Naive thymus-derived CD4-positive, alpha-beta T cell (primary cell): ENCODE measurements at places on chromosomes 1 and 21. TPM values are rescaled to one million over a fixed set of nuclear protein-coding genes. Genes with fewer than 3 reads are reported as not detected.

SETD4 gene
- 31.5 TPM for total RNA-seq

DCST1 gene
- total RNA-seq: 0.19 TPM

LCE2A gene
- total RNA-seq: not detected in 2 replicates

ZYG11A gene
- 0.07 TPM for total RNA-seq

CSF1 gene
- total RNA-seq: 125 TPM in 2 replicates

FAM167B gene
- 1.4 TPM for total RNA-seq

INAVA gene
- total RNA-seq: not detected

DNA sequence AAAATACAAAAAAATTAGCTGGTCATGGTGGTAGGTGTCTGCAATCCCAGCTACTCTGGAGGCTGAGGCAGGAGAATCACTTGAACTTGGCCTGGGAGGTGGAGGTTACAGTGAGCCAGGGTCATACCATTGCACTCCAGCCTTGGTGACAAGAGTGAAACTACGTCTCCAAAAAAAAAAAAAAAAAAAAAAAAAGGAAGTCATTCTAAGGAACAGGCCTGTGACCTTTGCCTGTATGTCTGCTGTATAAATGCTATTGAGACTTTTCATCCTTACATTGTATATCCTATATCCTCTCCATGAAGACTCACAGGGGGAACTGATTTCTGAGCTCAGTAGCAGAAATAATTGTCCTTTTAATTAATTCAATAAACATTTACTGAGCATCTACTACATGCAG lies 7.5 kb upstream of the CTPS1 start:
- no peaks in the 10 kb centered on the region for H3K27me3 ChIP-seq
- no peaks in the 10 kb centered on the region for H3K36me3 ChIP-seq
- H3K4me3 ChIP-seq: no peak overlapping the region
- DNase-seq: no peak

DNA sequence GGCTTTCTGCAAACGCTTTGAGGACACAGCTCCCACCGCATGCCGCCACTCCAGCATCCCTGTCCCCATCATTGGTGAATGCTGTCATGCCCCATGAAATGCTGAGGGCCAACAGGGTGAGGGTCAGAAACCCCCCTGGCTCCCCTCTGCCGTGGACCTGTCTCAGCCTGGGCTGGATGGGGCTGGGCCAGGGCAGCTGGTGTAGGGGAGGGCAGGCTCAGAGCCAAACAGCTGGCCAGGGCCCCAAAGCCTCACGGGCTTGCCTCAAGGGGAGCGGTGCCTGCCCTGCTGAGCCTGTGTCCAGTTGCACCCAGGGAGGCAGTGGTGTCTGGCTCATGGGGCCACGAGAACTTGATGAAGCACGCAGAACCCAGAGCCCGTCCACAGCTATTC lies 49.7 kb downstream of the S100B start:
- H3K36me3 ChIP-seq: peaks cover 36% of the 10 kb centered on the region
- no peak for DNase-seq
- peak overlapping the region; percentile 47 for H3K27ac ChIP-seq
- H3K27me3 ChIP-seq: no peaks in the 10 kb centered on the region
- H3K4me1 ChIP-seq: peaks cover 91% of the 10 kb centered on the region

GRCh38 chr1:54105736-54106269 lies 47.0 kb downstream of the CDCP2 start:
- H3K36me3 ChIP-seq: no peaks in the 10 kb centered on the region
- H3K27me3 ChIP-seq: no peaks in the 10 kb centered on the region
- no peak for DNase-seq
- H3K27ac ChIP-seq: no peak overlapping the region

DNA sequence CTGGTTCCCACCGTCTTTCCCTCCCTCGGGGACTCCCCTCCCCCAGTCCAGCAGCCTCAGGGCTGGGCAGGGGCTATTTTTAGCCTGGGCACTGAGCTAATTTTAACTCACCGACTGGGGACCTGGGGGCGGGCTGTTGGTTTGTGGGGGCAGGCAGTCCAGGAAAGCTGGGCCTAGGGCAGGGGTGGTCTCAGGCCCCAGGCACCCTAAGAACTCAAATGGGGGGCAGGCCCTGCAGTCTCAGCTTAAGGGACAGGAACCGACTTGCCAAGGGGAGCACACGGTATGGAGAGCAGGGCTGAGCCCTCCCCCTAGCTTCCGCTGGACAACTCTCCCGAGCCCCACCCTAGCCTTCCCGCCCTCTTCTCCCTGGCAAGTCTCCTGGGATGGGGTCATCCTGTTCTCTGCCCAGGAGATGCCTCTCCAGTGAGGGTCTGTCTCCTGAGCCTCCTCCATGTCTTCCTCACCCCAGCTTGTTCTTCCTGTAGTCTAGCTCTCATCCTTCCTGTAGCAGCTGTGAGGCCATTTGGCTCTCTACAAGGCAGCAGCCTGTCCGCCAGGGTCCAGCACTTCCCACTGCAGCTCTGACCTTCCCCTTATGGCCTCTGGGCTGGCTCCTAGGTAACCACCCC lies 10.1 kb downstream of the MEF2D start:
- H3K36me3 ChIP-seq: no peaks in the 10 kb centered on the region
- H3K27ac ChIP-seq: peak overlapping the region; percentile 59
- no peak overlapping the region for H3K4me3 ChIP-seq
- H3K4me1 ChIP-seq: peaks cover 97% of the 10 kb centered on the region

- no peak overlapping the region for H3K4me3 ChIP-seq
- H3K27me3 ChIP-seq: no peaks in the 10 kb centered on the region
- DNase-seq: no peak
- H3K27ac ChIP-seq: no peak overlapping the region
- H3K36me3 ChIP-seq: no peaks in the 10 kb centered on the region
- H3K4me1 ChIP-seq: no peaks in the 10 kb centered on the region
These were observed 8.6 kb downstream of the COL6A1 start for GRCh38 chr21:45990049-45990711.

- no peaks in the 10 kb centered on the region for H3K36me3 ChIP-seq
- peak overlapping the region; percentile 34 for H3K27ac ChIP-seq
- DNase-seq: no peak
- peaks cover 18% of the 10 kb centered on the region for H3K4me1 ChIP-seq
- H3K4me3 ChIP-seq: no peak overlapping the region
- no peaks in the 10 kb centered on the region for H3K27me3 ChIP-seq
These were observed 38.6 kb downstream of the WASF2 start for GRCh38 chr1:27451343-27451742.

DNA sequence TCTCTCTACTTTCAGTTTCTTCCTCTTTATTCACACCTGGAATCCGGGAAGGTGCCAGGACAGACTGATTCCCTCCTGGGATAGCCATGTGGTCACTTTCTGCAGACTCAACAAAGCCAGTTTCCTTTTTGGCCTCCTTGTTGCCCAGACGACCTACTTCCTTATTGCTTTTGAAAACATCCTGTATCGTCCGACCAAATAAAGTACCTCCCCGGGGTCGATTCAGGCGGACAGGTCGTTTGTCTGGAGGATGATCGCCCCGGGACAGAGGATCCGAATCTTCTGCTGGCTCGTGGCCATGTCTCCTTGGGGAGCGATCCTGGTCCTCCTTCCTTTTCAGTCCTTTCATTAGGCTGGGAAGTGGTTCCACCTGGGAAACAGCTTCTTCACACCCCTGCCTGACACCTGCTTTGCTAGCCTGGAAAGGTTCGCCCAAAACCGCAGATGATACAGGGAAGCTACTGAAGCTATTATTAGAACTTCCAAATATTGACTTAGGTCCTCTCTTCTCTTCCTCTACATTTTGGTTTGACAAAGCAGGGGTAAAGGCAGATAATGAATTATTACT lies 1.2 kb downstream of the MCM3AP start:
- H3K36me3 ChIP-seq: peaks cover 13% of the 10 kb centered on the region
- H3K27me3 ChIP-seq: no peaks in the 10 kb centered on the region
- no peak overlapping the region for H3K4me3 ChIP-seq
- peak overlapping the region; percentile 86 for H3K27ac ChIP-seq
- DNase-seq: no peak

- no peak for DNase-seq
- no peak overlapping the region for H3K27ac ChIP-seq
- H3K4me3 ChIP-seq: no peak overlapping the region
- peaks cover 21% of the 10 kb centered on the region for H3K4me1 ChIP-seq
- H3K36me3 ChIP-seq: no peaks in the 10 kb centered on the region
- H3K27me3 ChIP-seq: no peaks in the 10 kb centered on the region
These were observed 9.2 kb upstream of the C1orf141 start for GRCh38 chr1:67143966-67144365.

- DNase-seq: no peak
- no peak overlapping the region for H3K27ac ChIP-seq
- no peaks in the 10 kb centered on the region for H3K36me3 ChIP-seq
- no peak overlapping the region for H3K4me3 ChIP-seq
- no peaks in the 10 kb centered on the region for H3K4me1 ChIP-seq
These were observed 1542.6 kb downstream of the PLA2G4A start for GRCh38 chr1:188371295-188371806.

DNA sequence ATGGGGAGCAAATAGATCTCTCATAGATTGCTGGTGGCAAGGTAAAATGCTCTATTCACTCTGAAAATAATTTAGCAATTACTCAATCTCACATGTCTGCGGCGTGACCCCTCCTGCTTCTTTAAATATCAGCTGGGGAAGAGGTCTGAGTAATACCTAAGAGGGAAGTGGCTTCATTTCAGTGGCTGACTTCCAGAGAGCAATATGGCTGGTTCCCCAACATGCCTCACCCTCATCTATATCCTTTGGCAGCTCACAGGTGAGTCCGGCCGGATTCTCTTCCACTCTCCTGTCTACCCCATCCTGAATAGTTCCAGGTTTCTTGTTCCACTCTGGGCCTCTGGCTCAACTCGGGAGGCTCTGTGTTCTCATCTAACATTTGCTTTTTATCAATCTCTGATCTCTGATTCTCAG lies at the start of gene SLAMF7:
Gene SLAMF7 (plus strand): TSS at position 150 of the 414 bp plus-strand sequence. CDS start 55 bp downstream, at position 205.
- peak within 1 kb of the TSS; percentile 40 for H3K4me3 ChIP-seq
- no peaks in the 10 kb centered on the region for H3K36me3 ChIP-seq
- no peak within 1 kb of the TSS for H3K27ac ChIP-seq
- no peak for DNase-seq

DNA sequence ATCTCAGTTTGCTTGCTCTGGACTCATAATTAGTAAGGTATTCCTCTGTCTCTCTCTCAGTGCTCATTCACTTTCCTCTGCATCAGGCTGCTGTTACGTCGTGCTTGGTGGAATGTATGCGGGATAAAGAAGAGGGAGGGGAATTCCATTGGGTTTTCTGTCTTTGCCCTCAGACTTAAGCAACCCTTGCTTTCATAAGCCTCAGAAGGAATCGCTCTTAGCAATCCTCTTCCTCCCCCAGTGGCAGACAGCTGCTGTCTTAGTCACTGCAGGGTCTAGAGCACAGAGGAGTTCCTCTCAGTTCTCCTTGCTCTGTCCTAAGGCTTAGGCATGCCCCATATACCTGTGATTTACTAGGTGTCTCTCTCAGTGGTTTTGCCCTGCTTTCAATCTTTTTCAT lies 19.1 kb upstream of the NTMT2 start:
- no peaks in the 10 kb centered on the region for H3K27me3 ChIP-seq
- no peak for DNase-seq
- H3K36me3 ChIP-seq: no peaks in the 10 kb centered on the region
- no peaks in the 10 kb centered on the region for H3K4me1 ChIP-seq

- H3K4me1 ChIP-seq: no peaks in the 10 kb centered on the region
- H3K36me3 ChIP-seq: no peaks in the 10 kb centered on the region
- no peak for DNase-seq
- H3K27ac ChIP-seq: no peak overlapping the region
- H3K4me3 ChIP-seq: no peak overlapping the region
These were observed 1128.7 kb downstream of the AMY1C start for GRCh38 chr1:104878203-104878909.

DNA sequence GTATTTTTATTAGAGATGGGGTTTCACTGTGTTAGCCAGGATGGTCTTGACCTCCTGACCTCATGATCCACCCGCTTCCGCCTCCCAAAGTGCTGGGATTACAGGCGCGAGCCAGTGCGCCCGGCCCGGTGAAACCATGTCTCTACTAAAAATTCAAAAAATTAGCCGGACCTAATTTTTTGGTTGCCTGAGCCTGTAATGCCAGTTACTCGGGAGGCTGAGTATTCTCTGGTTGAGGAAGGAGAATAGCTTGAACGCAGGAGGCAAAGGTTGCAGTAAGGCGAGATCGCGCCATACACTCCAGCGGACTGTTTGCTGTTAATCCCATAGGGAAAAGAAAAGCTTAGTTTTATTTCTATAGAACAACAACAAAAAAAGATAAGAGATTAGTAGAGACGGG lies 29.9 kb upstream of the HJV start:
- H3K4me1 ChIP-seq: no peaks in the 10 kb centered on the region
- no peaks in the 10 kb centered on the region for H3K36me3 ChIP-seq
- H3K27ac ChIP-seq: peak overlapping the region; percentile 68
- H3K27me3 ChIP-seq: no peaks in the 10 kb centered on the region
- H3K4me3 ChIP-seq: peak overlapping the region; percentile 49

- peaks cover 3% of the 10 kb centered on the region for H3K27me3 ChIP-seq
- H3K27ac ChIP-seq: no peak overlapping the region
- H3K36me3 ChIP-seq: no peaks in the 10 kb centered on the region
- no peak overlapping the region for H3K4me3 ChIP-seq
These were observed 110.3 kb upstream of the CTTNBP2NL start for GRCh38 chr1:112285746-112286145.

DNA sequence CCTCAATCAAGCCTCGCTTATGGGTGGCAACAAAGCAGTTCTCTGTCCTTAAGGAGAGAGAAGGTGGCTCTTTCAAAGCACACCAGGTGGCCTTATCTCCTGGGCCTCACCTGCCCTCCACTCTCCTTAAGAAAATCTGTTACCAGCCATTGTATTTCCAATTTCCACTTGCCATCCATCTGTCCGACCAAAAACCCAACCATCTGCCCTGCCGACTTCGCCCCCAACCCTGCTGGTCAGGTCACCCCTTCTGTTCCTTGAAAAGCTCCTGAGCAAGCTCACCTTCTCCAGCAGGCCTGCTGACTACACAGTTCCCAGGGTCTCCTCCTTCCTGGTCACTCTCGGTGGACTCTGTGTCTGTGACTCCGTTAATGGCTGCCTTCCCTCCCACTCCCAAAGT lies 619 bp upstream of the IGFN1 start:
- no peaks in the 10 kb centered on the region for H3K27me3 ChIP-seq
- no peaks in the 10 kb centered on the region for H3K4me1 ChIP-seq
- H3K36me3 ChIP-seq: no peaks in the 10 kb centered on the region
- no peak overlapping the region for H3K4me3 ChIP-seq
- H3K27ac ChIP-seq: no peak overlapping the region
- no peak for DNase-seq

GRCh38 chr1:177897998-177898654 lies 71.7 kb downstream of the SEC16B start:
- no peaks in the 10 kb centered on the region for H3K36me3 ChIP-seq
- H3K27me3 ChIP-seq: no peaks in the 10 kb centered on the region
- DNase-seq: no peak
- H3K4me1 ChIP-seq: no peaks in the 10 kb centered on the region

GRCh38 chr1:12014141-12014991 lies 4.9 kb upstream of the MIIP start:
- no peaks in the 10 kb centered on the region for H3K4me1 ChIP-seq
- no peak overlapping the region for H3K4me3 ChIP-seq
- no peak overlapping the region for H3K27ac ChIP-seq
- no peaks in the 10 kb centered on the region for H3K27me3 ChIP-seq
- DNase-seq: no peak

- H3K27me3 ChIP-seq: peaks cover 4% of the 10 kb centered on the region
- DNase-seq: peak; percentile 17
- peak overlapping the region; percentile 46 for H3K27ac ChIP-seq
- H3K36me3 ChIP-seq: peaks cover 5% of the 10 kb centered on the region
These were observed 509 bp downstream of the PIK3R3 start for GRCh38 chr1:46131712-46132528.
